ENCODE measurements at places on chromosomes 3 and 15.

DNA sequence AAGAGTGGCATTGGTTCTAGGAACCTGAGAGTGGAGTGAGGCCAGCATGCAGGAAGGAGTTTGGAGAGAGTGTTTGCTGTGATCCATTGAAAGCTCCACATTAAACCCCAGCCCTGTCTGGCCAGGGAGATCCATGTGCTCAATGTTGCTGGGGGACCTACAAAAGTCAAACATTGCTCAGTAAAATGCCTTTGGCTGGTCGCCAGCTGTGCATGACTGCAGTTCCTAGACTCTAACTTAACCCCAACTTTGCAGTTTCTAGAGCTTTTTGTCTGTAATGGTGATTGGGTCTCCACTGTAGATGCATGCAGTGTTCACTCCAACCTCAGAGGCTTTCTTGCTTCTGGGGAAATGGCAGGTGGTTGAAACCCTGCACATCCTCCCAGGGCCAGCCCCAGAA is 99.7 kb upstream of the ABHD17C start:
- no peak for DNase-seq

DNA sequence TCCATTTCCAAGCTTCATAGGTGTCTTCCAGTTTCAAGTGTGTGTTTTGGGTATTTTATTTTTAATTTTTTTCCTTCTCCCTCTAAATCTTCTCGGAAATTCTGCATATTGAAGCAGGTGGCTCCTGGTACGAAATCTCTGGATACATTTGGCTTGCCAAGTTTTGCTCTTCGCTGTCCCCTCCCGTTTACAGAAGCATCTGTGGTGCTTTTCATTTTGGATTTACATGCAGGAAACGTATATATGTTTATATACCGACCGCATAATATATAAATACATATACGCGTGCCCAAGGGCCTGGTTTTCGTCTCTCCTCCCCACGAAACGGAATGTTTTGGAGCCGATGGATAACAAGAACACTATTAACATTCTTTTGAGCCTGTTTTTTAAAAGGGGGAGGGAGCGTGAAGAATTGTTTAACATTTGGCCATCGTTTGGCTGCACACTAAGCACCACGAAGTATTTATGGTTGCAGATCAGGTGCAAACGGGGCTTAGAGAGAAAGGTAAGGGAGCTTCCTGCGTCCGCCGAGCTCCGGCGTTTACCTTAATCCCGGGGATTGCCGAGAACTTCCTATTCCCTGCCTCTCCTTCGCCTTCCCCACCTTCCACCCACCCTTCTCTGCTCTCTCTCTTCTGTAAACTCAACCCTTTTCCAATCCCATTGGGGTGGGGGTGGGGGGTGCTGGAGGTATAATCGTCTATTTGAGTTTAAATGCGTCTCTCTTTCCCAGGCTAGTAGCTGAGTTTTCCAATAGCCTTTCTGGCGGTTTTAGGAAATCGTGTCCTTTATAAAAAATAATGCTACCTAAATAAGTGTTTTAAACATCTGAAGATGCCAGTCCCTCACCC is 1.1 kb upstream of the NLGN1 start:
- DNase-seq = no peak

DNA sequence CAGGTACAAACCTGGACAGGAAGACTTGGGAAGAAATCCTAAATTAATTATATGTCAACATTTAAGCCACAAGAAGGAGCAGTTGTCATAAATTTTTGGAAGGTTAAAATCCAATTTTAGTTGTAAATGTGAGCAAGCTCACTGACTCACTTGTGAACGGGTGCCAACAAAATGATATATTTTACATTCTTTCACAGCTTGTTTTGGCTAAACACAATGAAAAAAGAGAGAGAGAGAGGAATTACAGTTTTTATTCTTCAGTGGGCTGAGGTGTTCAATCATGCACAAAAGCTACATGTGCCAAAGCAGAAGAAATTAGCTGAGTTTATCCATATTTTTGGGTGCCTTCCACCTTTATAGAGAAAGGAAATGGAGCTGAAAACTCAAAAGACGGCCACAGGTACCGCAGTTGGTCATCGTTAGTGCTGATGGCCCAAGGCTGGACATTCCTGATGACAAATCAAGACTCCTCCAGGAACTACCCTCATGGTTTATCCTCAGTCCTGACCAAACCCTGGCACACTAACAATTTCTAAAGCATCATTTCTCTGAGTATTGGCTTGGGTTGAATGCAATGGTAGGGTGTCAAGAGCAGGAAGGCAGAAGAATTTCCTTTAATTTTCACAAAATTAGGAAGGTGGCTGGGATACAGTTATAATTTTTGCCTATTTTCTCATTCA is 37.6 kb upstream of the WNT5A start:
- no peak for DNase-seq

- no peak for DNase-seq
Observed at GRCh38 chr3:48695393-48695753, 9.7 kb upstream of the NCKIPSD start.

DNA sequence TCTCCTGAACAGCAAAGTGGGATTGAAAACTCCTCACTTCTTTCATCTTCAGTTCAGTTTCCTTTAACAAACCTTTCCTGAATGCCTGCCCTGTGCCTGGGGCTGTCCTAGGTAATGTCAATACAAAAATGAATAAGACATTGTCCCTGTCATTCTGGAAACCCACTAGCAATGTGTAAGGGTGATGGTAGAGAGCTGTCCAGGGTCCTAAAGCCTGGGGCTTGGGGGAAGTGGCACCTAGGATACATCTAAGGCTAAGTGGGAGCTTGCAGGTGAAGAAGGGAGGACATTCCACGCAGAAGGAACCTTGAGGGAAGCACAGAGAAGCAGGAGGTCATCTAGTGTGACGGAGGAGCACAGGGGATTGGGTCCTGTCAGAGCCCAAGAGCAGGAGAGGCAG is 212.7 kb upstream of the PPP2R3A start:
- no peak for DNase-seq

GRCh38 chr3:124126436-124127023 is 134.6 kb upstream of the ROPN1 start:
- DNase-seq = no peak

DNA sequence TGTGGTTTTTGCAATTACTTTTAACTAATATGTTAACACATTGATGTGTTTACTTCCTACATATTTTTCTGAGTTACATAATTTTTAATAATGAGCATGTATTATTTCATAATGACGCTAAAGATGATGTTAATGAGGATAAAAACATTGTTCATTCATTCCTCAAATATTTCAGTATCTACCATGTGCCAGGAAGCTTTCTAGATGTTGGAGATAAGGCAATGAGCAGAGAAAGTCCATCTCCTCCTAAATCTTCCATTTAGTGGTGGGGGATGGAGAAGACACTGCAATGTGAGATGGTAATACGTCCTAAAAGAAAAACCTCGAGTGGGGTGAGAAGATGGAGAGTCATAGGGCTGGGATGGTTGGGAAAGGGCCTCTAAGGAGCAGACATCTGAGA is 132.7 kb downstream of the MYLK start:
- no peak for DNase-seq

GRCh38 chr3:172346161-172346560 is 102.1 kb downstream of the GHSR start:
- DNase-seq = no peak

- no peak for DNase-seq
Observed at GRCh38 chr3:190558796-190559195, 44.9 kb downstream of the IL1RAP start.

- no peak for DNase-seq
Observed at GRCh38 chr3:156762631-156763185, 63.4 kb upstream of the LEKR1 start.

DNA sequence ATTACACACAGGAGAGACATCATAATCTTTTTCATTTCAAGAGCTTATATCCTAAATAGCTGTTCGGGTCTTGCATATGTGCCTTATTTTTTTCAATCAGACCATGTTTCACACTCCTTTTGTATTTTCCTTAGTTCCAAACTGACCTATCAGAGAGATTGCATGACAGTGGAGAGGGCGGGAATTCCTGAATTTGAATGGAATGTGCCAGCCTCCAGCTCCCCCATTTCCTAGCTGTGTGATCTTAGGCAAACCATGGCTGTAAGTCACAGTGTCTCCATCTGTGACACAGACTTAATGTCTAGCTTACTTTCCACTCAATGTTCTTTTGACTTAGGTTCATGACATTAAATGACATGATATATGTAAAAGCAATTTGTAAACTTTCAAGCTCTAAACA is 62.0 kb upstream of the CSTA start:
- no peak for DNase-seq

DNA sequence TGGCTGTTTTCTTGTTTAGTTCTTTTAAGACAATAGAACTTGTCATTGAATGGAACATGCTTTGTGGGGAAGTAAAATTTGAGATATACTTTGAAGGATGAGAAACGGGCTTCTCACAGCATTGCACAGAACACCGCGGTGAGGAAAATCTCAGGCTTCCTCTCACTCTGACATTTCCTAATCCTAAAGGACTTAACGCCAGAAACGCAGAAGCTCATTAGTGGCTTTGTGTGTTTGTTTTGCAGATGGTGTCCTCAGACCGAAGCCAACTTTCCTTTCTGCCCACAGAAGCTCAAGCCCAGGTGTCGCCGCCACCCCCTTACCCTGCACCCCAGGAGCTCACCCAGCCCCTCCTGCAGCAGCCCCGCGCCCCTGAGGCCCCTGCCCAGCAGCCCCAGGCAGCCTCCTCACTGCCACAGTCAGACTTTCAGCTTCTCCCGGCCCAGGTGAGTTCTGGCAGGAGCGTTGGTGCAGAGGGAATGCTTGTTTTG is 78.9 kb upstream of the BLM start:
- DNase-seq = no peak

GRCh38 chr15:41746802-41747201 is 27.5 kb upstream of the MAPKBP1 start:
- no peak for DNase-seq

GRCh38 chr3:145815707-145816413 is 345.1 kb downstream of the PLOD2 start:
- no peak for DNase-seq

- DNase-seq = no peak
Observed at GRCh38 chr15:89783111-89783860, 7.2 kb downstream of the MESP2 start.

DNA sequence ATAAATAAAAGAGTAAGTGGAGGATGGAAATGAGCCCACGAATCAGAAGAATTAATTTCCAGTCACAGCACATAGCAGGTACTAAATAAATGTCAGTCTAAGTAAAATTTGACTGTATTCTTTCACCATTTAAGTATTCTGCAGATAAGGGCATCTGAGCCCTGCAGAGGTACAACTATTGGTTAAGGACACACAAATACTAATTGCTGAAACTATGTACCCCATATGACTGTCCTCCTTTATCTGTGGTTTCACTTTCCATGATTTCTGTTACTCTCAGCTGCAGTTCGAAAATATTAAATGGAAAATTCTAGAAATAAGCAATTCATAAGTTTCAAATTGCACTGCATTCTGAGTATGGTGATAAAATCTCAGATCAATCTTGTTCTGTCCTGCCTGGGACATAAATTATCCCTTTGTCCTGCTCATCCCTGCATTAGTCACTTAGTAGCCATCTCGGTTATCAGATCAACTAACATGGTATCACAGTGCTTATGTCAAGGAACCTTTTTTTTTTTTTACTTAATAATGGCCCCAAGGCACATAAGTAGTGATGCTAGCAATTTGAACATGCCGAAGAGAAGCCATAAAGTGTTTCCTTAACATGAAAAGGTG is 95.1 kb downstream of the LSAMP start:
- DNase-seq = no peak

DNA sequence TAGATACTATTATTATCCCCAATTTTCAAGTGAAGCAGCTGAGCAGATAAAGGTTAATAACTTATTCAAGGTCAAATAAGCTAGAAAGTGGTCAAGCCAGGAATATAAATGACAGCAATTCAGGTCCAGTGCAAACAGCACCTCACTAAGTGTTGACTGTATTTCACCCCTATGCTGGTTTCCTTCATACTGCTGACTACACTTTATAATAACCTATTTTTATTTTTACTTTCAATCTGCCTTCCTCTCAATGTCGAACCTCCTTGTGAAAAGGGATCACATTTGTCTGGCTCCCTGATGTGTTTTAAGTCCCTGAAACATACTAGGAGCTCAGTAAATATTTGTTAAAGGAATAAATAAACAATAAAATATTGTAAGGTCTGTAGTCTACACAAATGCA is 146.1 kb downstream of the NAALADL2 start:
- DNase-seq = no peak

DNA sequence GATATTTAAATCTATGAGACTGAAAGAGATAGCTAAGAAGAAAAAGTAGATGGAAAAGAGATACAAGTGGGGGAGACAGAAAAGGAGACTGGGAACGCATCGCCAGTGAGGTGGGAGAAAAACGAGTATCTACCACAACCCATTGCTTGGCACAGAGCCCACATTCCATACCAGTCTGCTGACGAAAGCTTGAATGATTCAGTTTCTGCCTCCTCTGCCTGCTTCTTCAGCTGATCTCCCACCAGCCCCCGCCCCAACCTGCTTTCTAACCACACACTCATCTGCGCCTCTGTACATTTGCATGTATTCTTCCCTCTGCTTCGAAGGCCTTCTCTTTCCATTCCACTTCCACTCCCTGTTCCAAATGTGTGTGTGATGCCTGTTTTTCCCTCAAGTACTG is 188.1 kb downstream of the USP13 start:
- no peak for DNase-seq

GRCh38 chr15:72770673-72771328 is 12.8 kb downstream of the ADPGK start:
- DNase-seq = no peak

DNA sequence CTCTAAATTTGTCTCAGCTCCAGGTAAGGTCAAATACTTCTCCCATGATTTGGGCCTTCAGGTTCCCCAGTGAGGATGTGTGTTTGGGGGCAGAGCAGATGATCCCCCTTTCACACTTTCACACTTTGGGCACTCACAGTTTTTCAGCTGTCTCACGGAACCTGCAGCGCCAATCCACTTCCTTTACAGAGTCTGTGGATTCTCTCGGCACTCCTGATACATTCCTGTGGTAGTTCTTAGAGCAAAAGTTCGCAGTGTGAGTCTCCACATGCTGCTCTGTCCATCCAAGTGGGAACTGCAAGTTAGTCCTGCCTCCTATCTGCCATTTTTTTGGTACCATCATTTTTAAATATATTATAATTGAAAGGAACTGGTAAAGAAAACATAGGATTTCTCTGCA is 20.2 kb upstream of the CPOX start:
- DNase-seq = no peak

- DNase-seq = no peak
Observed at GRCh38 chr3:88152841-88153240, 3.1 kb downstream of the C3orf38 start.

GRCh38 chr3:179100652-179101051 is 29.0 kb upstream of the ZMAT3 start:
- no peak for DNase-seq

- no peak for DNase-seq
Observed at GRCh38 chr3:187169231-187169960, 27.9 kb upstream of the RTP1 start.

DNA sequence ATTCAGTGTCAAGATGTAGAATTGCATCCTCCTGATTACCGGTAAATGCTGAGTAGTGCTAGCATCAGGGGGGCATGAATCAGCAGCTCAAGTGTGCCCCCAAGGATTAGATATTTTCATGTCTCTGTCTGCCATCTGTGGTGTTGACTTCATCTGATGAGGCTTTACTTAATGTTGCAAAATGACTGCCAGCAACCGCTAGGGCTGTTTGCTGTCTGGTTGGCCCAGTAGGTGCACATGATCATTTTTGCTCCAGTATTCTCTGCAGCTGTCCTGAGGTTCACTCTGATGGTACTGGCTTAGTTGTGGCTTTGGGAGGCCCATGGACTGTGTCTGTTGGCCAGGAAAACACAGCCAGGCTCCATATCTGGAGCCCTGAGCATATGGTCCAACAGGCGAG is 316.4 kb downstream of the SOX2 start:
- DNase-seq = no peak

GRCh38 chr3:188008582-188009213 is 145.3 kb upstream of the LPP start:
- no peak for DNase-seq

GRCh38 chr3:185341616-185342458 is 21.1 kb upstream of the MAP3K13 start:
- no peak for DNase-seq
